CD4-positive, alpha-beta T cell treated with Interferon gamma for 1 hour (primary cell): ENCODE measurements at places on chromosomes 12 and 14.
A peak's percentile ranks its signal among the peaks of the same experiment; 100 is the strongest.

DNA sequence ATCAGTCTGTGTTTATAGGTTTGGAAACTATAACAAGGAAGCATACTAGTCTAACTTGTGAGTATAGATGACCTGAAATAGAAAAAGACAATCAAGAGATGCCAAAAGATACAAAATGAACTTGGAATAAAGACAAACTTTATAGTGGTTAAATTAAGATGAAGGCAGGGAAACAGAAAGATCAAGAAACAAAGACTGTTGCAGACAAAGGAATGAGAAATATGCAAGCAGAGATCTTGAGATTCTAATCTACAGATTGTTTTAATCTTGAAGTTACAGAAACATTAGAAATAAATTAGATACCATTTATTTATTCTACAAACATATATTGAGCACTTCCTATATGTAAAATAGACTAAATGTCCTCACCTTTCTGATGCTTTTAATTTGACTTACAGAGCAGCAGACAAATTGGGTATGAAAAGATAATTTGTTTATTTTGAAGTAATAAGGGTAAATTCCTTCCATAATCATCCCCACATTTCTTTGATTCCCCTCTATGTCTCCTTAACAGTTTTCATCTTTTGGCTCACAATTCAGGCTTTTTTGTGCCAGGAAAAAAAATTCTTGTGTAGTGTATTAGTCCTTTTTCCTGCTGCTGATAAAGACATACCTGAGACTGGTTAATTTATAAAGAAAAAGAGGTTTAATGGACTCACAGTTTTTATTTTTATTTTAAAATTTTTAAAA, 134.4 kb downstream of the KITLG start:
- DNase-seq, result no peak

DNA sequence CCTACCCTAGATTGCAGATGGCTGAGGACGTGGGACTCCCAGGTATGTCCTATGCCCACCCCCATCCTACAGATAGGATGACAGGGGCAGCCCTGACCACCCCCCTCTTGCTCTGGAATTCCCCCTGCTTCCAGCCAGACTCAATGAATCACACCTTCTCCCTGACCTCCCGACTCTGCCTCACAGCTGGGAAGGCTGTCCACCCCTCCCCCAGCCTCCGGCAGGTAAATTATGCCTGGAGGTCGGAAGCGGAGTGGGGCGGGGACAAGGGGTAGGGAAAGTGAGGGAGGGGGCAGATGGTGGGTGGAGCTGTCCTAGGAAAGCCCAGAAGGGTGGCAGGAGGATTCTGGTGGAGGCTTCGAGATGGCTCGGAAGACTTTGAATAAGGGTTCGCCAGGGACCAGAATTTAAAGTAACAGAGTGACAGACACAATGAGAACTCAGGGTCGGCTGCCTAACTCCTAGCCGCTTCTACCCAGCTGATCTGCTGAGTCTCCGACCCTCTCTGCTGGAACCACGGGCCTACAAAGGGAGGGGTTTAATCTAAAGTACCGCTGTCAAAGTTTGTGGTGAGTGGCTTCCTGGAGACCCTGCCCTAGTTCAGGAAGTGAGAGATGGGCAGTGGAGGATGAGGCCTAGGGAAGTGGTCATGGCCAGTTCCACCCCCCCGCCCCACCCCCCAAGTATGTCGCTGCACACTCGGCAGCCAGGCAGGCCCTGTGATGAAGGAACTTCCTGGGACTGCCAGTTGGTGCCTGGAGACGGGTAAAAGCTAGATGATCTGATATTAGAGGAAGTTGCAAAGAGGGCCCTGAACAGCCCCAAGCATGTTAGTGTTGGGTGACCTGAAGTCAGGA, 4.2 kb downstream of the PLEKHG3 start:
- peak; percentile 52 for DNase-seq

DNA sequence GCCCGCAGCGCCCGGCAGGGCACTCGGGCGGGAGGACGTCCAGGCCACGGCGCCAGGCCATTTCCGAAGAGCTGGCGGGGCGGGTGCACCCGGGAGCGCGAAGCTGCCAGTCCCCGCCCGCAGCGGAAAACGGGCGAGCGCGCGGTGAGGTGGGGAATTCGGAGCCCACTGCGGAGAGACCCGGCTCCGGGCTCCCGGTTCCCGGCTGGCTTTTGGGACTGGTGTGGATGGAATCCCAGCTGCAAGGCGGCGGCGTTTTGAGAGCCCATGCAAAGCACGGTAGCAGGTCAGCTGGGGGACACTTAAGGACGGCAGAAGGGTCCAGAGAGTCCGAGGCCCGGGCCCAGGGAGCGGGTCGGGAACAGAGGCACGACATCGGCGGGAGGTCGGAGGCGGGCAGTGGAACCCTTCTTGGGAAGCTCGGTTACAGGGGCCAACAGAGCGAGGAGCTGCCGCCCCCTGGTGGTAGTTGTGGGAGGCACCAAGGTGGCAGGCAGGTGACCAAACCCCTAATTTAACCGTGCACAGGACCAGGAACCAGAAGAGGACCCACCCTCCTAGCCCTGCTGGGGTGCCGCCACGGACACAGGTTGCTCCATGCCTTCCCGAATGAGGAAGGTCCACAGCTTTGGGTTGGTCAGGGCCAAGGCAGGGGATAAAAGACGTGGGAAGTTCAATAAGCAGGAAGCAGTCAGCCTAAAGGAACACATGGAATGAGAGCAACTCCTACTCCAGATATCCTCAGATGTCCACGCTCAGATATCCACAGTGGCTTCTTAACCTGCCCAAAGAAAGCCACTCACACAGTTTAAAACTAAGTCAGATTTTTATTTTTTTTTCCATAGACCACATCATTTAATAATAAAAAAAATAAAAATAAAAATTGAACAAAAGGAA, 685 bp upstream of the CDH24 start:
- DNase-seq, result peak; percentile 80

- no peak for DNase-seq
These were observed 46.8 kb downstream of the TMEM117 start for GRCh38 chr12:43882578-43883178.

GRCh38 chr12:27779416-27779919, 565 bp upstream of the KLHL42 start:
- no peak for DNase-seq

DNA sequence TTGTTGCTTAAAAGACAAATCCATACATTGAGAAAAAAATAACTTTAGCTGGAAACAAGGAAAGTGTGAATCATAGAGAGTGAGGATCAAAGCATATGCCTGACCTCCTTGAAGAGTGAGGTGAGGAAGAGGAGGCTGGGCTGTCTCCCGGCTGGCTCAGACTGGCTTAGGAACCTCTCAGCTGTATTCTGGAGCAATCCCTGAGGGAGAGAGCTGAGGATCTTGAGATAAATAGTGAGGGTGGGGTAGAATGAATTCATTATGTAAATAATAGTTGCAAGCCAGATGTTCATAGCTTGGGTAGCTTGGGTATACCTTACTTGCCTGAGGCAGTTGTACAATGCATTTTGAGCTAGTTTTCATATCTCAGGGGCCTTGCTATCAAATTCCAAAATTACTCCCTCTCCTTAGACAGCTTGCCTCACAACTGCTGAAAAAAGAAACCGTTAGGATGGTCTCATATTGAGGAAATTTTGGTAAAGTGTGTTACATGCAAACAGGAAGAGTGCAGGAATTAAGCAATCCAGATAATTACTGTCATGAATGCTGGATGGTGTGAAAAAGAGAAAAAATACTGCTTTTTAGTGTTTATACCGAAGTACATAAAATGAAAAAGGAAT, 30.5 kb upstream of the SLC15A5 start:
- no peak for DNase-seq

DNA sequence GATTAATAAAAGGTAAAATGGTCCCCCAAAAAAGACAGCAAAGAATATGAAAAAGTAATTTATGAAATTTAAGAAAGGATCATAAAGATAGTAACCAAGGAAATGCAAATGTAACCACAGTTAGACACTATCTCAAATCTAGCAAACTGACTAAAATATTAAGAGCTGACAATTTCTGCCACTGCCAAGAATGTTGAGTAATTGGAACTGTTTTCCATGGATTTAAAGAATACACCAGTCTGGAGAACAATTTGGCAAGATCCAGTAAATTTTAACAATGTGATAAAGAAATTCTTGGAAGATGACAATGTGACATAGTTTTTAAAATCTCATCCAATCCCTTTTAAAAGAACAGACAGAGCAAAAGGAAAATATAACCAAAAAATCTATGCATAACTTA, 798.0 kb upstream of the MGAT4C start:
- DNase-seq, result no peak

DNA sequence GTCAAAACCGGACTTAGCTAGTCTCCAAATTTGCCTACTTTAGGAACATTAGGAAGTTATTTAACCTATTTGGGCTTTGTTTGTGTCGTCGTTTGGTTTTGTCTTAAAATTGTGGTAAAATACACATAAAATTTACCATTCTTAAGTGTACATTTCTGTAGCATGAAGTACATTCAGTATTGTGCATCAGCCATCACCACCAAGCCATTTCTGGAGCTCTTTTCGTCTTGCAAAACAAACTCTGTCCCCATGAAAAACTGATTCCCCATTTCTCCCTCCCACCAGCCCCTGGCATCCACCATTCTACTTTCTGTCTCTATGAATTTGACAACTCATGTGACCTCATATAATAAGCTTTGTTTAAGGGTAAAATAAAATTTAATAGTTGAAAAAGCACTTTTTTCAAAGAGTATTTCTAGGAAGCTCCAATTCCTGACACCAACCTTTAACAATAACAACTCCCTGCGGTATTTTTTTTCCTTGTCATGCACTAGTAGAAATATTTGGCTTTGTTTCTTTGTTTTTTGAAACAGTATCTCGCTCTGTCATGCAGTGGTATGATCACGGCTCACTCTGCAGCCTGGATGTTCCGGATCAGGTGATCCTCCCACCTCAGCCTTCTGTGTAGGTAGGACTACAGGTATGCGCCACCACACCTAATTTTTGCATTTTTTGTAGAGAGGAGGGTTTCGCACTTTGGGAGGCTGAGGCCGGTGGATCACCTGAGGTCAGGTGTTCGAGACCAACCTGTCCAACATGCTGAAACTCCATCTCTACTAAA, 3.6 kb upstream of the UBC start:
- DNase-seq, result no peak

DNA sequence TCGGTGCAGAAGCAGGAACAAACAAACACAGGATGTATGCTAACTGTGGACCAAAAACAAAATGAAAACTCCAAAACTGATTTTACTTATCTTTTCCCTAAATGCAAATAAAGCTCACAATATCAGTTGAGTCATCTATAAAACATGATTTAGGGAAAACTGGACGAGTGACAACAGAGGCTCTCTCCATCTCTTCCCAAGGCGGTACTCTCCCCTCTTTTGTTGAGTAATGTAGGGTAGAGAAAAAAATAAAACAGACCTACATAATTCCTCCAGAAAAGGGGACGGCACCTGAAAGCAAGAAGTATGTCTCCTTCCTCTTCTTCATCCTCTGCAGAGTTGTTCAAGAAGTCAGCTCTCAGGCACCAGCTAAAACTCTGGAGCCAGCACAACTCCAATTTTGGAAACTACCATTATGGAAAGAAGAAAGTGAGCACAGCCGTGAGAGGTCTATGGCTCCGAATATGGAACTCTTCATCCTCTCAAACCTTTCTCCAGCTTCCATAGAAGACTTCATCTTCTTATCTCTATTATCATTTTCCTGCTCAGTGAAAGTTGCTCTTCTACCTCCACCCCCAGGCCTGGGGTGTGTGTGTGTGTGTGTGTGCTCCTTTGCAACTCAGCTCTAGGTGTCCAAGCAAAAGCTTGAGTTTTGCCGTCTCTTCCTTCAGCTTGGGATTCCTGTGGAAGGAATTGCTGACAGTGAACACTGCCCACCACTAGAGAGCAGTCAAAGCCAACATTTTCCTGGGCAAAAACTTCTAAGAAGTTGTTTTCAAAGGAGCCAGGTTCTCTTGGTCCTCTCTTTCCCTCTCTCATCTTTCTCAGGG, 155.4 kb downstream of the DIO2 start:
- DNase-seq, result no peak

DNA sequence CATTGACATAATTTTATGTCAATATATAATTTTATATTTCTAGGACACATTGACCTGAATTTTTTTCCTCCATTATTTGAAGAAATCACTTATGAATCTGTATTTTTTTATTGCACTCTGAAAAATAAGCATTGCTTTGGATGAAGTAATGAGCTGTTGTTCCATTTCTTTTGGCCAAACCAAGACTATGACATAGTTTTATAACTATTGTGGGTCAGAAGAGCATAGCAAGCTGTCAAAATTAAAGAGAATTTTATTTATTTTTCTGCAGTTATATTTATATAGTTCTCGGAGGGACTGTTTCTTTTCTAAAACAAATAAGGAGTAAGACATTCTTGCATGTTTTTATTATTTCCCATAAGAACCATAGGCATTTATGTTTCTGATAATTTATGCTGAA, 8.5 kb downstream of the C12orf75 start:
- DNase-seq, result no peak
